ENCODE measurements at places on chromosomes 1 and 21.

DNA sequence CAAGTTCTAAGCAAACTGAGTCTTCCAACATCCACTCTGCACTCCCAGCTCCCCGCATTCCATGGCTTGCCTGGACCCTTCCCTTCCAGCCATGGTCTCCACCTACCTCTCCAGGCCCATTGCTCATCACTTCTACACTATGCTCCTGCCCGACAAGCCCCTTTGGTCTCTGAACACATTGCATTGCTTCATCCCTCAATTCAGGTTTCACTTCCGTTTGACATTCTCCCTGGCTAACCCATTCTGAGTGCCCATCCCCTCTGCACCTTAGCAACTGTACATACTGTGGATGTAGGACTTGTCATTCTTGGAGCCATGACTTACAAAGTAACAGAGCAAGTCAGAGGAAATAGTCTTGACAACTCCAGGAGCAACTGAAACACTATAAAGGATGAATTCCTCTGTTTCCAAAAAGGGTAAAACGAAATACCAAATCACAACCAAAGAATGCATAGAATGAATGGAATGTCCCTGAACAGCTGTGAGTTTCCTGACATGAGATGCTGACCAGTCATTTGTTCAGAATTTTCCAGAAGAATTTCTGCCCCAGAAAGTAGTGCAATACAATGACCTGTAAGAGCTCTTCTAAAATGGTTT, 66.7 kb downstream of the KCNJ6 start:
- no peak overlapping the region for H3K27ac ChIP-seq
- H3K27me3 ChIP-seq = no peaks in the 10 kb centered on the region
- H3K4me3 ChIP-seq = no peak overlapping the region
- H3K36me3 ChIP-seq = no peaks in the 10 kb centered on the region
- DNase-seq = no peak

DNA sequence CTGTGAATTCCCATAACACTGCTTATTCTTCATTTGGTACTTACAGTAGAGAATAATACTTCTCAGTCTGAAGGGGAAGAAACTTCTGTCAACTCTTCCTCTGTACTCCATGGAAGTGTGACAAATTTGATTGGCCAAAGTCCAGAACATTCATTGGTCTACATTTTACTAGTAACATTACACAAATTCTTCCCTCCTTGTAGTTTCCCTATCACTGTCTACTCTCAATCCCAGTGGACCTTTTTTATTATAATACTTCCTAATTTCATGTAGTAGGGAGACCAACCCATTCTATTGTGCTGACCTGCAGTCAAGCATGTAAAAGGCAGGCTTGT, 74.7 kb downstream of the ALG6 start:
- no peaks in the 10 kb centered on the region for H3K27me3 ChIP-seq
- no peak overlapping the region for H3K4me3 ChIP-seq
- H3K36me3 ChIP-seq = no peaks in the 10 kb centered on the region
- H3K27ac ChIP-seq = no peak overlapping the region
- no peak for DNase-seq

DNA sequence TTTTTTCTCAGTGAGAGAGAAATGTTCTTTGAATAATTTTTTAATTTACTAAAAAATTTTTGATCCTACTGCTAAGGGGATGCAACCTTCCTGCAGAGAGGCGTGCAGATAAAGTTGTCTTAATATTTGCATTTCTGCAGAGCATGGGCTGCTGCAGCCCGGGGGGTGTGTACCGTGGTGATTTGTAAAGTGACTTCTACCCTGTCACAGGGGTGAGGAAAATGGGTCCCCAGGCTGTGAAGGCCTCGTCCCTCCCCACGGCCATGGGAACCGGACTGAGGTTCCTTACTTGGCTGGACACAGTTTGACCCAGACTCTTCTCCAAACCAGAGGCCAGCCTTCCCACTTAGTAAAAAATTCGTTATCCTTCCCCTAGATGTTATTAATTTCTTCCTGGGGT, 9.5 kb upstream of the C1orf174 start:
- H3K4me1 ChIP-seq = peaks cover 8% of the 10 kb centered on the region
- no peak overlapping the region for H3K4me3 ChIP-seq
- peaks cover 3% of the 10 kb centered on the region for H3K27me3 ChIP-seq

DNA sequence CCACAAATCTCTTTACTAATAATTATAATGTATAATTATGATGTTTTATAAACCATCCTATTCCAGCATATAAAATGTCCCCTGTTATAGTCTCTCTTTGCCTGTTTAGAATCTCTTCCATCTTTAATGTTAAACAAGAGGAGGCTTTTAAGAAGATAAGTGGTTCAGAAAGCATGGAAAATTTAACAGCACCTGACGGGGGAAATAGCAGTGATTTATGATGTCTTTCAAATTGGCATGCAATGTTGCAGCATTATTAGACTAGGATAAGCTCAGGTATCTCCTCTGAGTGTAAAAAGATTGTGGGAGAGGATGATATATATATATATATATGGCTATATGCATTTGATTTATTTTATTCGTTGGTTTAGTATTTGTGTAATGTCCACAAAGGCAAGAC, 24.4 kb downstream of the GIPC2 start:
- no peak for DNase-seq
- no peaks in the 10 kb centered on the region for H3K36me3 ChIP-seq
- H3K4me1 ChIP-seq = no peaks in the 10 kb centered on the region
- no peak overlapping the region for H3K27ac ChIP-seq
- H3K4me3 ChIP-seq = no peak overlapping the region

DNA sequence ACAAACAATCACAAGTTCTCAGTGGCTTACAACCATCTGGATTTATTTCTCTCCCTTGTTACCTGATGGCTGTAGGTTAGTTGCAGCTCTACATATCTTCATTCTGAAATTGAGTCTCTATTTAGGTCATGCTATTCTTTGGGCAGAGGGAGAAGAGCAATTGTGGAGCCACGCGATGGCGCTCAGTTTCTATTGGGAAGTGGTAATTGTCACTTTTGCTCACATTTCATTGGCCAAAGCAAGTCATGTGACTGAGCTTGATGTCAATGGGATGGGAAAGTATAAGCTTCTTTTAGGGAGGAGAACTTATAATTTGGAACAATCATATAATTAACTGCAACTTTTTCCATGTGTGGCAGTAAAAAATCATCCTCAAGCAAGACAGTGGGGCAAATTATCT, 166.5 kb downstream of the LMO4 start:
- H3K4me1 ChIP-seq = no peaks in the 10 kb centered on the region
- H3K4me3 ChIP-seq = no peak overlapping the region
- H3K27me3 ChIP-seq = no peaks in the 10 kb centered on the region

DNA sequence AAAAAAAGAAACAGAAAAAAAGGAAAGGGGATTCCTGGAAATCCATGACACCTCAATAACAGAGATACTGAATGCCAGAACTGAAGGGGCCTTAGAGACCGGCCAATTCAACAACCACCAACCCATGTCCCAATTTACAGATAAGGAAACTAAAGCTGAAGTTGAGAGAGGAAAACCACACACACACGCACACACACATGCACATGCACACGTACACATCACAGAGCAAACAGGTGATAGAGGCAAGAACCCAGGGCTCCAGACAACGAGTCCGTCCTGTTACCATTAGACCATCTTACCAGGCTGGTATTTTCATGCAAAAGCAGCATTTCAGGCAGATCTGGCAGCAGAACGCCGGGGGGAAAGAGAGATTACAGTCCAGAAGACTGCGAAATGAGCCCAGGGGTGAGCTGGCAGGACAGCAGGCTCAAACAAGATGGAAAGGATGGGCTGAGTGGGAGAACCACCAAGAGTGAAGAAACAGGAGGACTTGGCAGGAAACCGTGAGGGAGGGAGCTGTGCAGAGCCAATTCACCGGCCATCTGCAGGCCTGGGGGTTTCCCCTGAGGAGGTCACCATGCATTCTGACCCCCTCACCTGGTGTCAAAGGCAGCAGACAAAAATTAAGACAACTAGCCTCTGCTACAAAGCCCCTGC, 43.5 kb downstream of the PAFAH2 start:
- H3K4me1 ChIP-seq = no peaks in the 10 kb centered on the region
- no peak for DNase-seq
- no peak overlapping the region for H3K4me3 ChIP-seq
- H3K27ac ChIP-seq = no peak overlapping the region
- no peaks in the 10 kb centered on the region for H3K27me3 ChIP-seq

DNA sequence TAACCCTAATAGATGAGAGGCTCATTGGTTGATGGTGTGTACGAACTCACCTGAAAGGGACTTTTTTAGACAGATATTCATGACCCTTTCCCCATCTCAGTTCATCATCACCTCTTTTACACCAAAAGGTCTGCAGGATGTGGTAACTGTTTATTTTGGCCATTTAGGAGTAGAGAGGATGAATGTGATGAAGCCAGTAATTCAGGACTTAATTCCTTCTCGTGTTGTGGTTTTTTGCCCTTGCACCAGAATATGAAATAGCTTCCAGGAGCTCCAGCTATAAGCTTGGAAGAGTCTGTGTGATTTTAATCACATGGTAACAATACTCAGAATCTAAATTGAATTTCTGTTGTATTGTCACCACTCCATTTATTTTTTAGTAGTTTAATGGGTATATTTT, 189.4 kb upstream of the KCTD3 start:
- no peaks in the 10 kb centered on the region for H3K36me3 ChIP-seq
- DNase-seq = no peak
- H3K4me3 ChIP-seq = no peak overlapping the region
- no peaks in the 10 kb centered on the region for H3K27me3 ChIP-seq
- H3K4me1 ChIP-seq = no peaks in the 10 kb centered on the region

- H3K27ac ChIP-seq = peak overlapping the region; percentile 98
- peaks cover 60% of the 10 kb centered on the region for H3K4me1 ChIP-seq
- no peak overlapping the region for H3K4me3 ChIP-seq
Measured at GRCh38 chr1:159921251-159921650, 4.1 kb downstream of the TAGLN2 start.

DNA sequence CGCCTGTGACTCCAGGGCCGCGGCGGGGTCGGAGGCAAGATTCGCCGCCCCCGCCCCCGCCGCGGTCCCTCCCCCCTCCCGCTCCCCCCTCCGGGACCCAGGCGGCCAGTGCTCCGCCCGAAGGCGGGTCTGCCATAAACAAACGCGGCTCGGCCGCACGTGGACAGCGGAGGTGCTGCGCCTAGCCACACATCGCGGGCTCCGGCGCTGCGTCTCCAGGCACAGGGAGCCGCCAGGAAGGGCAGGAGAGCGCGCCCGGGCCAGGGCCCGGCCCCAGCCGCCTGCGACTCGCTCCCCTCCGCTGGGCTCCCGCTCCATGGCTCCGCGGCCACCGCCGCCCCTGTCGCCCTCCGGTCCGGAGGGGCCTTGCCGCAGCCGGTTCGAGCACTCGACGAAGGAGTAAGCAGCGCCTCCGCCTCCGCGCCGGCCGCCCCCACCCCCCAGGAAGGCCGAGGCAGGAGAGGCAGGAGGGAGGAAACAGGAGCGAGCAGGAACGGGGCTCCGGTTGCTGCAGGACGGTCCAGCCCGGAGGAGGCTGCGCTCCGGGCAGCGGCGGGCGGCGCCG, at the start of gene SIM2:
Gene SIM2, plus strand, starts transcription at position 135 of the 565 bp plus-strand sequence. CDS start 632 bp downstream, outside the sequence.
- peaks cover 49% of the 10 kb centered on the region for H3K27me3 ChIP-seq
- no peak for DNase-seq

- H3K4me3 ChIP-seq = no peak overlapping the region
- no peak overlapping the region for H3K27ac ChIP-seq
- H3K36me3 ChIP-seq = no peaks in the 10 kb centered on the region
- no peaks in the 10 kb centered on the region for H3K27me3 ChIP-seq
Measured at GRCh38 chr1:30284728-30285475, 438.5 kb downstream of the MATN1 start.
